ENCODE measurements at places on chromosomes 3 and 15.
A peak's percentile ranks its signal among the peaks of the same experiment; 100 is the strongest.

DNA sequence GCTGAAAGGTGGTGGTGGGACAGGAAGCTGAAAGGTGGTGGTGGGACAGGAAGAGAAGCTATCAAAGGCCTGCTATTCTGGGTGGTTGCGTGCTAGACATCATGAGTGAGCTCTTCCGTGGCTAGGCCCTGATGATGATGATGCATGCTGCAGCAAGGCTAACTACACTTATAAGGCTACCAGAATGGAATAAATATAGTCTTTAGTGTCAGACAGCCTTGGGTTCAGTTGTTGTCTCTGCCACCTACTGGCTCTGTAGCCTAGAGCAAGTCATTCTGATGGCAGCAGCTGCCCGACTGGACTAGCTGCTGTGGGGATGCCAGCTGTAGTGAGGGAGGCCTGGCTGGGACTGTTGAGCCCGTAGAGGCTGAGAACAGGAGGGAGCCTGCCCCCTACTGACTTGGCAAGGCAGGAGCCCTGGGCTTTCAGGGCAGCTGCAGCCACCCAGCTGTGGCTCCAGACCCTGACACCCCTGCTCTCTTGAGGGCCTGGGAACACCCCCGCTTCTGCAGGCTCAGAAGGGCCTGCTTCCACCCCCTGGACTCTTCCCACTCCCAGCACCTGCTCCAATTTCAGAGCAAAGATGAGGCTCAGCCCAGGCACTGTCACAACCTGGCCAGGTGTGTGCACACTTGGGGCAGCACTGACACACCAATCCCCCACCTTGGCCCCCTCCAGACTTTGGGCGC is 21.4 kb upstream of the ZBED2 start:
- DNase-seq, result peak; percentile 33

- no peak for DNase-seq
Measured at GRCh38 chr15:40917585-40917984, 11.6 kb upstream of the DLL4 start.

GRCh38 chr3:184715943-184716621 is 4.2 kb upstream of the MAGEF1 start:
- no peak for DNase-seq

- no peak for DNase-seq
Measured at GRCh38 chr3:45590822-45591546, 3.6 kb upstream of the LIMD1 start.

GRCh38 chr3:41286305-41286704 is 87.0 kb downstream of the CTNNB1 start:
- DNase-seq, result no peak

- no peak for DNase-seq
Measured at GRCh38 chr3:128575777-128576176, 74.8 kb downstream of the RPN1 start.

- DNase-seq, result no peak
Measured at GRCh38 chr15:75062706-75063105, 39.3 kb downstream of the PPCDC start.

GRCh38 chr15:98878172-98878571 is 129.4 kb downstream of the PGPEP1L start:
- DNase-seq, result no peak

DNA sequence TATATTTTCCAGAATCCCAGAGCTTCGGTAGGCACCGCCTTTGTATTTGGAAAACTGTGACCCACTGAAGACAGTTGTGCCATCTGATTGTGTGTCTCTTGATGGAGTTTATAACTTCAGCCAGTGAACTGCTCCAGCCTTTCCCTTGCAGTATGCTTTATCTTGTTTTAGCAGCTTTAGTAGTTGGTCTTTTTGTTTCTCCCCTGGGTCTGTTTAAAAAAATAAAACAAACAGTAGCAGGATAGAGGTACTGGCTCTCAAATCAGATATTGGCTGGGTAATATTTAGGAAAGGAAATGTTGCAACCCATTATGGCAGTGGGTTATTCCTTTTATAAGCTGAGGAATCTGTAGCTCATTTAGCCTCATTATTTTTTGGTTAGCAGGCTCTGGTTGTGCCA is 151.5 kb upstream of the BFSP2 start:
- no peak for DNase-seq

DNA sequence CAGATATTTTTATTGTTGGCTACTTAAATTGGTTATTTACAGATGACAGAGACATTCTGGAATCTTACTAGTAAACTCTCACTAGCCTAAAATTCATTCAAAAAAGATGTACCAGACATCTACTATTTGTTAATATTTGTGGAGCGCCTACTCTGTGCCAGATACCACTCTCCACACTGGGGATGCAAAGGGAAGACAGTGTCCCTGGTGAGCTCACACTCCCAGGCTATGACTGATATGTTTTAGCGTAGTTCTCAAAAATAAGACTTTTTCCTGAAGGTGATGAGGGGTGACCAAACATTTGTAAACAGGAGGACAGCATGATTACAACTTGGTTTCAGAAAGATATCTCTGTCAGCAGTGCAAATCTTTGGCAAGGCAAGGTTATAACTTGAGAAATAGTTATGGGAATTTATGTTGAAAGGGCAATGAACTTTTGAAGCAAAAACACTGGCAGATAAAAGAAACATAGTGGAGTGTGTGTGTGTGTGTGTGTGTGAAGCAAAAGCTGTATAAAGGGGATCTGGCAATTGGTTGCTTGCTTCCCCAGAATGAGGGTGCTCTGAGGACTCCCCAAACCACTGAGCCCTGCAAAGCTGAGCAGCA is 51.2 kb downstream of the HACD2 start:
- no peak for DNase-seq

- DNase-seq, result no peak
Measured at GRCh38 chr3:52394751-52395502, 50.0 kb downstream of the SEMA3G start.

DNA sequence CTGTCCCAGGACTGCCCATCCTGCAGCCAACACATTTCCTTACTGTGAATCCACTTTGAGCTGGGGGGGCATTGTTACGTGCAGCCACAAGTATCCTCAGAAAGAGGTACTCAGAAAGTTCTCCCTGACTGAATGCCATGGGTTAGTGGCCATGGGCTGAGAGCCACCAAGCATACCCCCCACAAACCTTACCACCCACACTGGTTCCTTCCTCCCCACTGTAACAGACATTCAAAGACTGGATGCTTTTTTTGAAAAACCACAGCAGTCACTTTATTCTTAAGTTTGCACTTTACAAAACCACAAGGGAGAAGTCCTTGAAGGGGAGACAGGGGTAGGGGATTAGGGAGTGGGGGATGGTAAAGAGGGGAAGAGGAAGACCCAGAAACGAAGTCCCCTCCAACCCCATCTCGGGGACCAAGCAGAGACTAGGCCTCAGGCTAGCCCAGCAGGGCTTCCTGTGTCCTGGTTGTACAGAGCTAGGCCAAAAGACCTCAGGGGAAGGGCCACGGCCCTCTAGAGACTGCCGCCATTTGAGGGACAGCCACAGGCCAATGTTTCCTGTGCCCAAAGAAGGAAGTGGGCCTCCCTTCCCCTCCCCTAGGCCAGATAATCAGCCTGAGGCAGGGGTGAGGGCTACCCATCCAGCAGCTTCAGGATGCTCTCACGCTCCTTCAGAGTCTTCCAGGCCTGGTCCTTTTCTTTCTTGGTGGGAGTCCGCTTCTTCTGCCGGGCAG is 10.1 kb upstream of the CAMK1 start:
- peak; percentile 27 for DNase-seq

DNA sequence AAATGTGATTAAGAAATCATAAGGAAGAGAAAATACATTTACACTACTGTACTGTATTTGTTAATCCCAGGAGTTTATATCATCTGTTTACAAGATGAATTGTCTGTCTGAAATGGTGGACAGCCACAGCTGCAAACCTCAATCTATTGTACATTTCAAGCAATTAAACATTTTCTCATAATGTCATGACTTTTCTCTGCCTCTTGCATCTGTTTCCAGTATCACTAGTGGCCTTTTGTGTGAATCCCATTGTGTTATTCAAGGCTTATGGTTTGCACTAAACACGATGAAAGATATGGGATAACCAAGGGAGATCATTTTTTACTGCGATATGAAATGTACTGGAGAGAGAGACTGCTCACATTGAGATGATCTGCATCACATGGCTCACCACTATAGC is 200.2 kb upstream of the LRRN1 start:
- no peak for DNase-seq

GRCh38 chr3:30357897-30358296 is 248.5 kb upstream of the TGFBR2 start:
- DNase-seq, result no peak

- peak; percentile 60 for DNase-seq
Measured at GRCh38 chr3:150286390-150287147, 121.5 kb upstream of the TSC22D2 start.

- DNase-seq, result no peak
Measured at GRCh38 chr15:22241451-22241850, 161.1 kb downstream of the OR4M2 start.

DNA sequence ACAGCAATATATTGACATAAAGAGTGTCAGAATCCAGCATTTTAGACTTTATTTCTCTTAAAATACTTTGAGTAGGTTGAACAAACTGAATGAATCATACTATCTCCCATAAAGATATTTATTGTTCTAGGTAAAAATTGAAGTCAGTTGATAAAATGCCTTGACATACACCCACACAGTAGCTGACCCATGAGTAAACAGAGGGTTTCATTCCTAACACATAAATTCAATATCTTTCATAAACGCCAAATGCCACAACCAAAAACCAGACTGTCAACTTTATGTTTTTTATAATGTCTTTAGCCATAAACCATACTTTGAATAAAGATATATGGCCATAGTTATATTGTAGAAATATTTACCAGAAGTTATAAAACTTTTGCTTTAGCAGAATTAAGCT is 742.4 kb downstream of the NAALADL2 start:
- no peak for DNase-seq

DNA sequence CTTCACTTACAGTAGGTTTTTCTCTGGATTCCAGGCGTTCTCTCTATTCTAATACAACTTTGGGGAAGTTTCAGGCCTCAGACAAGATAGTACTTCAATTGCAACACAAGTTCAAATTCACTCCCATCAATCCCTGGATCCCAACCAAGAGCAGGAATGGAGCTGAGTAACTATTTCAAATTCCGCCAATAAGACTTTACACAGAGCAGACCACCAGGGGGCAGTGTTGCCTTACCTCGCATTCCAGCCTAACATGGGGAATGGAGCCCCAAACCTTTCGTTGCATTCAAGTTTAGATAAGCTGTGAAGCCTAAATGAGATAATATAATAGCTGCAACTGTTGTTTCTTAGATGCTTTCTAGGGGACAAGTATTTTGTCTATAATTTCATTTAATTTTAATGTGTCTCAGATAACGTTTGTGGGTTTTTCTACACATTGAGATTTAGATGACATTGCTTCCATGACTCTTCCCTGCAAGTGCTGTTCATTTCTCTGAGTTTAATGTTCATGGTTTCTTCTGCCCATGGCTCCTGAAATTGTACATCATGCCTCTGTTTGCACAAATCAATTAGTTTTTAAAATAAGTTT is 186.7 kb downstream of the NSUN3 start:
- peak; percentile 8 for DNase-seq

DNA sequence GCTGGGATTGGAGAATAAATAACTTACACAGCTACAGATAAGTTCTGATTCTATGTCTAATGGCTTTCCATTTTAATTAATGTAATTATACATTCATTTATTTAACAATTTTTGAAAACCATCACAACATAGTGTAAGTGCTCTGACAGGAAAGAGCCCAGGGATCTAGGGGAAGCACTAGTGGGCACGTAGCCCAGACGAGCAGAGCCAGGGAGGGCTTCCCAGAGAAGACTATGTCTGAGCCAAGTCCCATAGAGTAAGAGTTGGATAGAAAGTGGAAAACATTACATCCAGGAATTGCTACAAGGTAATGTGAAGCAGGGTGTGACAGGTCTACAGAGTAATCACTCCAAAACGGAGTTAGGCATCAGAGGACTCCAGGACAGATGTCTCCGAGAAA is 2.9 kb upstream of the HGD start:
- DNase-seq, result no peak

GRCh38 chr3:134093956-134094355 is 64.2 kb upstream of the SLCO2A1 start:
- DNase-seq, result no peak

- no peak for DNase-seq
Measured at GRCh38 chr15:24718289-24719082, 42.9 kb downstream of the NPAP1 start.

DNA sequence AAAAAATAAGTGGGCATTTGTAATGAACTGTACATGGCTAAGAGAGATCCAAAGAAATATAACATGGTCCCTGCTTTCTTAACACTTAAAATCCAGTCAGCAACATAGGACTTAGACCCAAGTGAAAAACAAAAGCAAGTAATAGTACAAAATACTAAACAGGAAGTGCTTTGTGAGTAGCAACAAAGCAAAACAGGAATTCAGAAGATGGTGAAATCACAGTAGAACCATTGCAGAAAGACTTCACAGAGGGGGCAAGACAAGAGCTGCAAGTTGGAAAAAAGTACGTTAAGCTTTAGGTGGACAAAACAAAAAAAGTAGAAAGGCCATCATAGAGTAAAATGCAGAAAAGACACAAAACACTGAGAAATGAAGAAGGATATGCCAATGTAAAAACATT is 116.0 kb downstream of the TBC1D5 start:
- no peak for DNase-seq

- DNase-seq, result no peak
Measured at GRCh38 chr3:43857361-43858293, 166.9 kb downstream of the ABHD5 start.

DNA sequence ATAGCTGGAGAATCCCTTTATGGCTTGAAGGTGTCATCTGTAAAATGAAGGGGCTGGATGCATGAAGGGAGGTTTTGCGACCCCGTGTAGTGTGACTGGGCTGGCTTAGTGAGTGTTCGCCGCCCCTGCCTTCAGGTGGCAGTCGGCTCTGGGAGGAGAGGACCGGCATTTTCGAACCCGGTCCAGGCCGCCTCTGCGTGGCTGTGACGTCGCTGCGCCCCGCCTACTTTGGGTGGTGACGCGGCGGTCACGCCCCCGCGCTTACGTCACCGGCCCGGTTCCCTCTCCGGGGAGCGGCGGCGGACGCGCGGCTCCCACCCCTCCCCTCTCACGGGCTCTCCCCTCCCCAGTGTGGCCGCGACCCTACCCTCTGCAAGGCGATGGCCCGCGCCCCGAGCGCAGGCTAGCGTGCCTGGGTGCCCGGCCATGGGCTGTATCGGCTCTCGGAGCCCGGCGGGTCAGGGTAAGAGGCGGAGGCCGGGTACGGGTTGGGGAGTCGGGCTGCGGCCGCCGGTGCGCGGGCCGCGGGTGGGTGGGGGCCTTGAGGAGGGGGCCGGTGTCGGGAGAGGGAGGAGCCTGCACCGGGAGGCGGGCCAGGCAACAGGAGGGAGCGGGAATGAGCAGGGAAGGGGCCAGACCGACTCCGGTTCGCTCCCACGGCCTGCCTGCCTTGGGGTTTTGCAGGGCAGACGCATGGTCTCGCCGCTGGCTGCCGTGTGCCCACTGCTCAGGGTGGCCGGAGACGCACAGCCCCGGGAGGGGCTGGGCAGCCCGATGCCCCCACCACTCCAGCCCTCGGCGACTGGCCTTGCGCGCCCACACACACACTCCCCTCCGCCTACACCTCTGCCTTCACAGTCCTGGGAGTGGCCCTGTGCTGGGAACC is 1.5 kb upstream of the FAM131A start:
- peak; percentile 86 for DNase-seq
